ENCODE measurements at places on chromosomes 3 and 15.

GRCh38 chr3:112561484-112561733 is 353 bp downstream of the ATG3 start:
- DNase-seq: peak; percentile 85

DNA sequence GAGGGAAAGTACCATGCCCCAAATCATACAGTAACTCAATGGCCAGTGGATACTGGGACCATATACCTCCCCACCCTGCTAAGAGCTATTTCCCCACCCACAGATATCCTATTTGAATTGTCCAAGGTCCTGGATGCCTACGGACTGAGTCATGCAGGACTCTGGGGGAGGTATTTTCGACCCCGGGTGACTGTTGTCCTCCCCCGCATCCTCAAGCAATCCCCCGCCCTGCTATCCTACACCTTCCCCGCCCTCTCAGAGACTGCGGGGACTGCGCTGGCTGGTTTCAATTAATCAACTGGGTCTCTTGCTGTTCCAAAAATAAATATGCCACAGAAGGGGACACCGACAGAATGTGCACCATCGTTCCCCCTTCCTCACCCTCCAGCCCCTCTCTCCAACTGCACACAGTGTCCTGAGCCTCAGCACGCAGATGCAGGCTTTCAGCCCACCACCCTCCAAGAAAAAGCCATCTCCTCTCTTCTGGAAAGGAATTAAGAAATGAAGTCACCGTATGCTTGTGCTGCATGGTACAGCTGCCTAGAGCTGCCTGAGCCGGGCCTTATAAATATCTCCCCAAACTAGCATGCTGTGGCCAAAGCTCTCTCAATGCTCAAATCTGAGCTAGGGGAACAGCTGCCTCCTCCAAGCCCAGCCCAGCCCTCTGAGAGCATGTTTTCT is 8.1 kb downstream of the CAV3 start:
- no peak for DNase-seq

- no peak for DNase-seq
Measured at GRCh38 chr3:100103558-100104441, 10.5 kb downstream of the FILIP1L start.

- DNase-seq: no peak
Measured at GRCh38 chr3:147409143-147410115, at the start of gene ZIC1. TSS of gene ZIC1 (plus strand) at chr3:147409365. CDS start at chr3:147410113, 748 bp downstream.

GRCh38 chr15:31554261-31554660 is 227.6 kb downstream of the KLF13 start:
- no peak for DNase-seq

GRCh38 chr15:98422130-98422478 is 226.2 kb upstream of the IGF1R start:
- no peak for DNase-seq

GRCh38 chr15:78193731-78194567 is 40.4 kb downstream of the ACSBG1 start:
- DNase-seq: no peak

- no peak for DNase-seq
Measured at GRCh38 chr15:34336991-34337556, 507 bp downstream of the SLC12A6 start.

DNA sequence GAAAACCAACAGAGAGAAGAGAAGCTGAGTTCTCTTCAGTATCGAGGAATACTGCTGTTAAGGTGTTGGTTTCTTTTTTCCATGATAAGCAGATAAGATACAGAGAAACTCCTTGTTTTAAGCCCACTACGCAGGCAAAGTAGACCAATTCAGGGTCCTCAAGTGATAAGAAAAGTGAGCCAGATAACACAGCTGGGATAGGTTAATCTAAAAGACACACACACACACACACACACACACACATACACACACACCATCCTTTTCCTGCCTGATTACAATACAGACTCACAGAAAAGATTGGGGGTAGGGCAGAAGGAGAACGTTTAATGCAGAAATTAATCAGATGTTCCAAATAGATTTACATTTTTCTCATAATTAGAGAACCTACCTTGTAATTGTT is 6.5 kb upstream of the PHLDB2 start:
- DNase-seq: no peak

DNA sequence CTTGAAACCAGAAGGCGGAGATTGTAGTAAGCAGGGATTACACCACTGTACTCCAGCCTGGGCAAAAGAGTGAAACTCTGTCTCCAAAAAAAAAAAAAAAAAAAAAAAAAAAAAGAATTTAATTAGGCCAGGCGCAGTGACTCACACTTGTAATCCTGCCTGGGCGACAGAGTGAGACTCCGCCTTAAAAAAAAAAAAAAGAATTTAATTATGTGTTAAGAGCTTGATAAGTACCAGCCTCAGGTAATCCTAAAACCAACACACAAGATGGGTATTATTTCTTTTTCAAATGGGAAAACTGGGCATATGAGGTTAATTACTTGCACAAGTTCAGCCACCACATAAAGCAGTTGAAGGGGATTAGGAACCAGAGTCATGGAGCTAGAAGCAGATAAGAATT is 49.0 kb downstream of the PBRM1 start:
- DNase-seq: no peak
